AG08396 (cell line): ENCODE measurements at places on chromosomes 13 and 19.
A peak's percentile ranks its signal among the peaks of the same experiment; 100 is the strongest.

DNA sequence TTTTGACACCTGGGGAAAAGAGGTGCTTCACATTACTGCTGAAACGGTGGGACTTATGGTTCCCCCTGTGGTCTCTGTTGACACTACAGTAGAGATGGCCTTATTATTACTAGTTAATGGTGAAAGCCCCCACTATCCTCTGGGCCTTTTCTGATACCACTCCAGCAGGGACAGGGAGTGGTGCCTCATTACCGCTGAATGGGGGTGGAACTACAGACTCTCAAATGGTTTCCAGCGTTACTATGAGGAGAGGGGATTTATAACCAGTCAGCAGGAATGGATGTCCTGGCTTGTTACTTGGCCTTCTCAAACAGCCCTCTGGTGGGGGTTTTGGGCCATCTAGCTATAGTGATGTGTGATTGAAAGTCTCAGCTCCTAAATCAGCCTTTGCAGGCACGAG lies 96.7 kb upstream of the DIAPH3 start:
- DNase-seq, result no peak

- no peak for DNase-seq
Measured at GRCh38 chr19:29309637-29310036, 96.7 kb upstream of the UQCRFS1 start.

DNA sequence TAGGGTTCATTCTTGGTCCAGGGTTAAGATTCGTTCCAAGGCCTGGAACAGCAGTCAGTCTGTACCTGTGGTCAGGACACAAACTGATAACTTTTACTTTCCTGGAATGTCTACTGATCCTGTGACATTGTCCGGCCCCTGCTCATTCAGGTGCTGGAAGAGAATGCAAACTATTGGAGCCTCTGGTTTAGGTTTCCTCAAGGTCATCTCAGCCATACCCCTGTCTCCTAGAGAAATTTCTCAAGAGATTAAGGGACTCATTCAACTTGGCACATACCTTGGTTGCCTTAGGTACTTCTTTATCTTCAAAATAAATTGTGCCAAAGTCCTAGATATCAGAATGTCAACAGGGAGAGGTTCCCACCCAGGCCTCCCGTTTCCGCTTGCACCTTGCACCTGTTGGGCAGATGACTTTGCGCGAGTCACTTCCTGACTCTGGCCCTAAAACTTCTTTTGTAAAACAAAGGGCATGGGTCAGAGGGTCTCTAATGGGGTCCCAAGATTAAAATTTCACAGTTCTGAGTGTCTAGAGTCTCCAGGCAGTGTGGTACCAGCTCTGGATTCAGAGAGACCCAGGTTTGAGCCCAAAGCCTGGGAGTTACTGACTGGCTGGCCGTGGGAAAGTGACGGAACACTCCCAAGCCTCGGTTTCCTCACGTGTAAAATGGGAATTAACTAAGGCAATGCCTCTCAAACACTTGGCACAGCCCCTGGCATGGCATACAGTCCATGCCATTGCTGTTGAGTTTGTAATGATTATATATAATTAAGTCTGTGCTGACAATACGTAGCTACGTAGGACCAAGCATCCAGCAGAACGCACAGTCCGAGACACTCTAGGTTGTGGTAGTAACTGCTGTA lies 25.8 kb upstream of the CYP2S1 start:
- DNase-seq, result no peak

DNA sequence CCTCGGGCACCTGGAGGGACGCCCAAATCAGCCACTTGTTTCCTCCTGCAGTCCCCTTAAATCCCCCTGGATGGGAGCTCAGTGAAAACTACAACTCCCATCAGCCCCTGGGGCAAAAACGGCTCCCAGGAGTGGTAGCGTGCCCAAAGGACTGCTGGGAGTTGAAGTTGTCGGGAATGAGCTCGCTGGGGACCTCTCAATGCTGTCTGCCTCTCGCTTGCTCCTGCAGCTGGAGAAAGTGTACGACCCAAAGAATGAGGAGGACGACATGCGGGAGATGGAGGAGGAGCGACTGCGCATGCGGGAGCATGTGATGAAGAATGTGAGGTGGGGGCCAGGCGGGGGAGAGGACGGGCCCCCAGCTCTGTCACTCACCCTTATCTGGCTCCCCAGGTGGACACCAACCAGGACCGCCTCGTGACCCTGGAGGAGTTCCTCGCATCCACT lies 14.7 kb upstream of the DHDH start:
- DNase-seq, result no peak

DNA sequence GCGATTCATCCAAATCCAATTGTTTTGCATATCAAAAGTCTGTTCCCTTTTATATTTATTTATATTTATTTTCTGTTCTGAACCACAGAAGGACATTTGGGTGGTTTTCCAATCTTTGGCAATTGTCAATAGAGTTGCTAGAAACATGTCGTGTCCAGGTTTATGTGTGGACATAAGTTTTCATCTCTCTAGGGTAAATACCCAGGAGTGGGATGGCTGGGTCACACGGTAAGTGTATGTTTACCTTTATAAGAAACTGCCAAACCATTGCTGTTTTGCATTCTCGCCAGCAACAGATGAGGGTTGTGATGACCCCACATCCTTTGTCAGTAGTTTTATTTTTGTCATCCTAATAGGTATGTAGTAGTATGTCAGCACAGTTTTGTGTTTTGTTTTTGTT lies 12.5 kb downstream of the AP1M1 start:
- no peak for DNase-seq

GRCh38 chr13:23950736-23951510 lies 53.6 kb upstream of the C1QTNF9B start:
- no peak for DNase-seq

- DNase-seq, result peak; percentile 73
Measured at GRCh38 chr19:10565028-10565566, 713 bp downstream of the KRI1 start.

DNA sequence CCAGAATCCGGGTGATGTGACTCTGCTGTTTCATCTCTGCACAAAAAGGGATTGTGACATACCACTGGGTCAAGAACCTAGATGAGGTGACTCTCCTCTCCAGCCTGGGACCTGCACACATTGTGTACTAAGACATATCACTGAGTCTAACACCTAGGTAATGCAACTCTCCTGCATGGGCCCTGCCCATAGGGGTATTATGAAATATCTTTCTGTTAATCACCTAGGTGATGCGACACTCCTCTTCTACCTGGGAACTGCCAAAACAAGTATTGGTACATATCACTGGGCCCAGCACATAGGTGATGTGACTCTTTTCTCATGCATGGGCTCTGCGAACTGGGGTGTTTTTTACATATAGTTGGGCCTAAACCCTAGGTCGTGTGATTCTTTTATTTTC lies 35.5 kb upstream of the ZNF254 start:
- no peak for DNase-seq

DNA sequence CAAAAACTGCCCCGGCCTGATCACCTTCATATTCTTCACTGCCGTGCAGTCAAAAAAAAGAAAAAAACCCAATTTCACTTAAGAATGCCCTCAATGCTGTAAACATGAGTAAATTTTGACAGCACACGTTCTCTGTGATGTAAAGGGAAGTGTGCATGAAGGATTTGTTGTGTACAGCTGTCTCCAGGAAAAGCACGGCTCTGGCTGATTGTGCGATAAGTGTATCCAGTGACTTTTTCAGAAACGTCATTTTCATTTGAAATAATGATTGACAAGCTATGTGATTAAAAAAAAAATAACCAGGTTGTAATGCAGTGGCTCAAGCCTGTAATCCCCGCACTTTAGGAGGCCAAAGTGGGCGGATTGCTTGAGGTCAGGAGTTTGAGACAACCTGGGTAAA lies 39.6 kb downstream of the ANKRD10 start:
- DNase-seq, result no peak

GRCh38 chr19:31963746-31964145 lies 381.7 kb upstream of the ZNF507 start:
- DNase-seq, result no peak

GRCh38 chr13:51776179-51776578 lies 27.8 kb downstream of the DHRS12 start:
- DNase-seq, result no peak

DNA sequence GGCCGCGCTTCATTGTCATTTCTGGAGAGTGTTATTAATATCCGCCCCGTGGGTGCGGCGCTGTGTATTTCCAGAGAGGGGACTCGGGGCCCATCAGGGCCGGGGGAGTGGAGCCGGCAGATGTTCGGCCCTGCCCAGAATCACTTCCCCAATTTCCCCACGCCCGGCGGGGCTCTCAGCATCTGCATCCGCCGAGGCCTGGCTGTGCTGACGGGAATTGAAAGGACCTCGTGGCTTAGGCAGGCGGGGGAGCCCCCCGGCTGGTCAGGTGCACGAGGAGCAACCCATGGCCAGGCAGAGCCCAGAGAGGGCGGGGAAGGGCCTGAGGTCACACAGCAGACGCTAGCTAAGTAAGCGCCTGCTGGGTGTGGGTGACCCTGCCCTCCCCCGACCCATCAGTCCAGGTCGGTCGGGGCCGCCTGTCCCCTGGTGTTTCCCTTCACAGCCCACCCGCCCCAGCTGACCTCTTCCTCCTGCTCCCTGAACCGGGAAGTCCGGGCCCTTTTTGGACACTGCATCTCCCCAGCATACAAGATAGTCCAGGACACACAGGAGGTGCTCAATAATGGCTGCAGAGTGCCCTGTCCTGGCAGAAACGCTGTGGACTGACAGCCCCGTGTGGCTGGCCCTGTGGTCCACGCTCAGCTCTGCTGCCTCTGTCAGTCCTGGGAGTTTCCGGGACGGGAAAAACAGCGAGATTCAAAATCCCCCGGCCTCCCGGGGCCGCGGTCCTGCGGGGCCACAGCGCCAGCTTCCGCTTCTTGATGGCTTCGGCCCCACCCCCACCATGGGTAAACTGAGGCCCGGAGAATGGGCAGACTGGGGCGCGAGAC lies 22.1 kb downstream of the ARID3A start:
- DNase-seq, result no peak

GRCh38 chr19:54252845-54253244 lies 4.2 kb downstream of the LILRB5 start:
- DNase-seq, result no peak
